ENCODE measurements at places on chromosomes 5 and 9.

- no peak for DNase-seq
Measured at GRCh38 chr5:31559942-31560341, 27.8 kb downstream of the C5orf22 start.

- DNase-seq, result no peak
Measured at GRCh38 chr5:31770998-31771397, 132.1 kb downstream of the PDZD2 start.

GRCh38 chr9:105452185-105452584 is 4.4 kb downstream of the FSD1L start:
- no peak for DNase-seq

DNA sequence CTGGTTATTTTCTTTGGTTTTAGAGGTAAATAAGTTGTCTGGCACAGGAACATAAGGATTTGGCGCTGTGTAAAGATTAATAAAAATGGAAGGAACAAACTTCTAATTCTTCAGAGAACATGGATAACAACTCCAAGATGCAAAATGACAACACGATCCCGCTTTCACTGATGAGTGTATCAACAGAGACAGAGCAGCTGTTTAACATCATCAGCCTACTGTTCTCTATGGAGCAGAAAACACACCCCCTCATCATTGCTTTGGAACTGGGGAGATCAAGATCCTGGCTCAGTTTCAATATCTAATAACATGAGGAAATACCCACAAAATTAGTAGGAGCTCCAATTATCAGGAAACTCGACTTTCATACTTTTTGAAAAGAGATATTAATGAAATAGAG is 8.3 kb upstream of the GAS1 start:
- no peak for DNase-seq

GRCh38 chr5:93221-93980 is 1.4 kb downstream of the PLEKHG4B start:
- DNase-seq, result no peak

DNA sequence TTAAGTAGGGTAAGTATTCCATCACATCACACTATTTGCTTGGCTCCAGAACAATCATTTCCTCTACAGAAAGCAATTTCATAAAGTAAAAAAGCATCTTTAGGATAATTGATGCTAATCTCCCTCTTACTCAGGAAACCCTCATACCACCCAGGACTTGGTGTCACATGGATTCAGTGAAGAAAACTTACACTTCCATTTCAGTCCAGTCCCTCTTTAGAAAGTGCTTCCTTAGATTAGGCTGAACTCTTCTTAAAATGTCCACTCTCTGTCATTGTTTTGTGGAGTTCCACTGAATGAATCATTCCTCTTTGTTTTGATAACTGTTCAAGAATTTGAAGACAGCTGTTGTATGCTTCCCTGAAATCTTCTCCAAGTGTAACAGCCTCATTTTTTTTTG is 144.0 kb upstream of the ZNF462 start:
- no peak for DNase-seq

DNA sequence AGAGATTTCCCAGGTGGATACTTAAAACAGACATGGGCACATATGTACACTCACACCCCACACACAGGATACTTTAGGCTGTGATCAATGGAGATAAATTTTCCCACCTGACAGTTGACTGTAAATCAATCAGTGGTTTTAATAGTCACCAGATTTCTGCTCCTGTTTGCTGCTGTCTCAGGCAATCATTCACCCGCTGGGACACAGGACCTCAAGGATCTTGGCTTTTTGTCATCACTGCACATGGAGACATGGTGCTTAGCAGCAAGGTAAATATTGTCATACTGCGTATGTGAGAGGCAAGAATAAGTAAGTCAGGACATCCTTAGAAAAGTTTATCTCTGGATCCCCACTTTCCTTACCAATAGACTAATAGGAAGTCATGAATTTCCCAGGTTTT is 60.8 kb upstream of the KLF9 start:
- no peak for DNase-seq

DNA sequence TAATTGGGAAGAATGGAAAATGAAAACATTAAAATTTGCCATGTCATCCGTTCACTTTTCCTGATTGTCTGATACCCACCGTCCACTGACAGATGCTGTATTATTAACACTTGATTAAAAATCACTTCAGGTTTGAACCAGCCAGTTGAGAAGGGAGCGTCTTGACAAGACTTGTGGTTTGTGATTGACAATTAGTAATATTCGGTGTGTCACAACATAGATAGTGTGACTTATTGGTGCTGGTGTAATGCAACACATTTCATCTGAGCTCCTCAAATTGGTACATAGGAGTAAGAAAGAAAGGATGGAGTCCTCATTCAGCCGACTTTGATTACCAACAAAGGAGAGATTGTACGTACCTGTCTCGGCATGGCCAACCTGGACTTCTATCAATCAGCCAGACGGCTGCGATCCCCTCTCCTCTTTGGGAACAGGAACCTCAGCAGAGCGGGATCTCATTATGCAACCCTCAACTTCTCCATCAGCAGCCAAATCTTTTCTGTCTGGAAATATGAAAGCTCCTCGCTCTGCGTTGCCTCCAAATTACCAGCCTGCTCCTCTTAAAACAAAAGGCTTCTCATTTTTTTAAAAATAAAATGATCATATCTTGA is 211.7 kb upstream of the MVB12B start:
- no peak for DNase-seq

DNA sequence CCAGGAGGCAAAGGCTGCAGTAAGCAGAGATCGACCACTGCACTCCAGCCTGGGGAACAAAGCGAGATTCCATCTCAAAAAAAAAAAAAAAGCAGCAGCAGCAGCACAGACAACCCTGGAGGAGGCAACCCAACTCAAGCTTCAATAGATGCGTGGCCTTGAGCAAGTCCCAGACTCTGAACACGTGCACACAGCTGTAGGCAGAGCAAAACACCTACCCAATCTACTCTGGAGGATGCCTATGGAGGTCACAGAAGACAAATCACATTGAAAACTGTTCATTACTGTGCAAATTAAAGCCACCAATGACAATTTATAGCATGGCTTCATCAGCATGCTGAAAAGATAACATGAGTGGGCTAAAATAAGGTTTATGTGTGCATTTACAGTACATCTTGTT is 7.2 kb downstream of the TLE1 start:
- DNase-seq, result no peak
